Tibial nerve (tissue), 4 donors: ENCODE measurements at places on chromosomes 1 and 21. TPM values are rescaled to one million over a fixed set of nuclear protein-coding genes. Genes with fewer than 3 reads are reported as not detected.

Gene CFHR1
- 5.7 TPM for total RNA-seq

DNA sequence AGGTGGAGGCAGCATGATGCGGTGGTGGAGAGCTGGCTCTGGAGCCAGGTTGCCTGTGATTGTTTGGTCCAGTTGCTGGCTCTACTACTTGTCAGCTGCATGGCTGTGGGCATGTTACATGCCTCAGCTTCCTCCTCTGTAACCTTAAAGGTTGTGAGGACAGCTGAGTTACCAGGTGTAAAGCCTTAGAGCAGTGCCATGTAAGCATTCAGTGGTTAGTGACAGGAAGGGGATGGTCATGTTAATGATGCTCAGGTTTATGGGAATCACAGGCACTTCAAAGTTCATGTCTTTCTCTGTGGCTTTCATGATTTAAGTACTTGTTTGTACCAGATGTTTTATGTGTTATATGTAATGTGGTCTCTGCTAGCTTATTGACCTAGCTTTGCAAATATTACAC lies 32.6 kb downstream of the PTGFRN start:
- no peaks in the 10 kb centered on the region for H3K4me1 ChIP-seq
- no peaks in the 10 kb centered on the region for H3K36me3 ChIP-seq
- DNase-seq: no peak

- no peak overlapping the region for H3K4me3 ChIP-seq
- H3K27ac ChIP-seq: peak overlapping the region; percentile 54
- peaks cover 25% of the 10 kb centered on the region for H3K4me1 ChIP-seq
- DNase-seq: peak; percentile 38
Observed at GRCh38 chr1:184792450-184792969, 37.9 kb upstream of the EDEM3 start.

DNA sequence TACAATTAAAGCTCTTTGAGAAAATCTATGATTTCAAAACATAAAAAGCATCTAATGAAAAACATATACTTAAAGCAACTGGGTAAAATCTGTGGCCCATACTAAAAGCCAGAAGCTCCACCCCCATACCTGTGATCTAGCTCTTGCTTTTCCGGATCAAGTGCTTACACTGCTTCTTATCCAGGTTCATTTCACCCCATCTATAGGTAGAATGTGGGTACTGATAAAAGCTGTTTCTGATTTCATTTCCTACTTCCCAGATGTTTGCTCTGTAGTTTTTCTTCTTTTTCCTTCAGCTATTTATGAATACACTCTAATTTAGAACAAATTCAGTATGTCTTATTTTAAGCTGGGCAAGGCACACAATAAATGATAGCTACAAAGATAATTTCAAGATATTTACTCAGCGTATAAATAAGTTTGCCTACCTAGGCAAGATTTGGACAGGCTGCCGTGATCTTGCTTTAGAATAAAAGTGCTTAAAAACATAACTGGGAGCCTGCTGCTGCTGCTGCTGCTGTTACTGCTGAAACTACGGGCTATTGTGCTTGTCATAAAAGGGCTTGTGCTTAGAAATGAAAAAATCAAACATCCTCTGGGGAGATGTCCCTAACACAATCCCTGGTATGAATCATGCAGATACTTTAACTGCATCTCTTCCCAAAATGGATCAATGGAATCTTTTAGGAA lies 2.1 kb downstream of the SIPA1L2 start:
- peak overlapping the region; percentile 97 for H3K4me3 ChIP-seq
- H3K36me3 ChIP-seq: no peaks in the 10 kb centered on the region
- H3K27me3 ChIP-seq: no peaks in the 10 kb centered on the region
- H3K27ac ChIP-seq: peak overlapping the region; percentile 88
- H3K4me1 ChIP-seq: no peaks in the 10 kb centered on the region

DNA sequence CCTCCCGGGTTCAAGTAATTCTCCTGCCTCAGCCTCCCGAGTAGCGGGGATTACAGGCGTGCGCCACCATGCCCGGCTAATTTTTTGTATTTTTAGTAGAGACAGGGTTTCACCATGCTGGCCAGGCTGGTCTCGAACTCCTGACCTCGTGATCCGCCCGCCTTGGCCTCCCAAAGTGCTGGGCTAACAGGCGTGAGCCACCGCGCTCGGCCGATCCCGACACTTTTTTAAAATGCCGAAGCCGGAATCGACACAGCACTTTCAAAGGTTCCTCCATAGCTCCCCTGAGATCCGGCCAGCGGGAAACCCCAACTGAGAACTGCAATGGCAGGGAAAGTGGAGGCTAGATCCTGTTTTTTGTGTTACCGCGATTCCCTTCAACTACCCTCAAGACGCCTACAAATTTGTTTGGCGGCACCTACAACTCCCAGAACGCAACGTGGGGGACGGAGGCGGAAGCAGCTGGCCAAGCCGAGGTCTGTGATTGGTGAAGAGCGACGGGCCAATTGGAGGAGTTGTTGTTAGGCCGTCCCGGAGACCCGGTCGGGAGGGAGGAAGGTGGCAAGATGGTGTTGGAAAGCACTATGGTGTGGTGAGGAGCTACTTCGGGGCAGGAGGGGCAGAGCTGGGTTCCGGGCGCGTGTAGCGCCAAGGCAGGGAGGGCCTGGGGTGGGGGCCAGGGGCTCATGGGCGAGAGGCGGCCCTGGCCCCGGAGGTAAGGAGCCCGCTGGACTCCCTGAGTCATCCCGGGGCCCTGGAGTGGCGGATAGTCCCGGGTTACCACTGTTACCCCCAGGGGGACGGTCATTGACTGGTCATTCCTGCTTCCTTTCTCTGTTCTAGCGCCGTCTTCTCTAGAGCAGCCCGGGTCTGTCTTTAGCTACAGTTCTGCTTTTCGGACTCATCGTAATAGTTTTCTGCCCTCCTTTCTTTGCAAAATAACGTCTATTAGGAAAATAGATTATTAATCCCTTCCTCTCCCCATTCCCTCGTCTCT lies at the start of gene PSMD4:
Gene PSMD4 (plus strand): TSS at position 518 of the 997 bp plus-strand sequence. CDS start 49 bp downstream, at position 567.
- DNase-seq: peak; percentile 93
- H3K4me1 ChIP-seq: peaks cover 10% of the 10 kb centered on the region
- no peaks in the 10 kb centered on the region for H3K36me3 ChIP-seq
- H3K4me3 ChIP-seq: peak within 1 kb of the TSS; percentile 95
- H3K27ac ChIP-seq: peak within 1 kb of the TSS; percentile 95

Gene CBR1
- total RNA-seq: 406 TPM

Gene TXLNA
- 51.0 TPM for total RNA-seq
